ENCODE measurements at places on chromosomes 3 and 15.
A peak's percentile ranks its signal among the peaks of the same experiment; 100 is the strongest.

DNA sequence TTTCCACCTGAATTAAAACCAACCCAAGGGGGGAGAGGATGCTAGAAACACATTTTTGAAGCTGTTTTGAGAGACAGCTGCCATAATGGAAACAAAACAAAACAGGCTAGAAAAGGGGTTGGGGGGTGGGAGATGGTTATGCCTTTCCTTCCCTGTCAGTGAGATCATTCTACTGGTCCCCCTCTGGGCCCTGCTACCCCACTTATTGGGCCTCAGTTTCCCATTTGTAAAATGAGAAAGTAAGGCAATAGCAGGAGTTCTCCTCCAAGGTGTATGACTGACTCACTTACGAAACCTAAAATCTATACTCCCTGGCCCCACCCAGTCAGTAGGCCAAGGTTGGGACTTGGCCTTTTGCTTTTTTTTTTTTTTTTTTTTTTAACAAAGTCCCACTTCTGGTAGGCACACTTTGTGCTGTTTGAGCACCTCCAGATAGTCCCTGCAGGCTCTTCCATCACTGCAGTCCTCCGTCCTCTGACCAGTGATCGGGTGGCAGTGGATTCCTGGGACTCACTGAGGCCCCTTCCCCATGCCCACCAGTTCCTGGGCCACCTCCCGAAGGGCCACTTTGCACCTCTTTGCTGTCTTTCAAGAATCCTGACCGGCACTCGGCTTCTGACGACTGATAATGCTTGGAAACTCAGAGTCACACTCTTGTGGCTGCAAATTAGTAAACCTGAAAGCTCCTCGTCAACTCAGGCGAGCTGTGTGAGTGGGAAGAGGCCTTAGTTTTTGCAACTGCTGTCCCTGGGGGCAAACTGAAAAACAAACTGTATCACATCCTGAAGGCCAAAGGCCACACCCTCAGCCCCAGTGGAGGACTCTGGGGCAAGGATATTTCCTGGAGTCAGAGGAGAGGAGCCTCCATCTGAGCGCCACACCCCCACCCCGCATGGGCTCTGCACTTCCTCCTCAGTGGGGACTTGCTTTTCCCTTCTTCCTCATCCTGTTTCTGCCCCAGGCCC lies 6.7 kb upstream of the PSTPIP1 start:
- peak; percentile 78 for DNase-seq

DNA sequence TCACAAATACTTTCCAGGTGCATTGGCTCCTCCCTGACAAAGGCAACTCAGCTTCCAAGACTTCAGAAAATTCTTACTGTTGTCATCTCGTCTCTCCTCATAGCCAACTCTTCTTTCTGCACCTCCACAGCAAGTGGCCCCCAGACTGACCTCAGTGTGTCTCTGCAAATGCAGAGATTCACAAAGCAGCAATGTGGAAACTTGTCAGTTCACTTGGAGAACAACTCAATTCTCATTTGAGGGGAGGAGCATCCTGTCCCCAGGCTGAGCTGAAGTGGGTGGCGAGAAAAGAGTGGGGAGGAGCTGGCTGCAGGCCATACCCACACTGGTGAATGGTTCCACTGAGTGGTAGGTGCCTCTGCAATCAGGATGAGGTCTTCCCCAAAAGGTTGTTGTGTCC lies 248.7 kb upstream of the IL12A start:
- DNase-seq: no peak

DNA sequence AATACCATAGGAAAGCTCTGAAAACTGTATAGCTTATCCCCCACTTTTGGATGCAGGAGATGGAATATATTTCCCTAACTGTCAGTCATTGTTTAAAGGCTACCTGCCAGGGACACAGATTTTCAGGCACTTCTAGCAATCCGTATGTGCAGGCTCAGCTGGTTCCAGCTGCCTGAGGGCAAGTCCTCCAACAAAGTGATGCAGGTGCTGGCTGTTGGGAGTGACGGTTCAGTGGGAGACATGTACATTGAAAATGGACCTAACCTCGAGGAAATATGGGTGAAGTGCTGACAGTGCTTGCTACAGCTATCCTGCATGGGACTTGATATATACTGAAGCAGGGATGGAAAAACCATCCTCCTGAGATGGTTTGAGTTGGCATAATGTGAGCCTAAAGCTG lies 153.1 kb upstream of the GAP43 start:
- DNase-seq: no peak

DNA sequence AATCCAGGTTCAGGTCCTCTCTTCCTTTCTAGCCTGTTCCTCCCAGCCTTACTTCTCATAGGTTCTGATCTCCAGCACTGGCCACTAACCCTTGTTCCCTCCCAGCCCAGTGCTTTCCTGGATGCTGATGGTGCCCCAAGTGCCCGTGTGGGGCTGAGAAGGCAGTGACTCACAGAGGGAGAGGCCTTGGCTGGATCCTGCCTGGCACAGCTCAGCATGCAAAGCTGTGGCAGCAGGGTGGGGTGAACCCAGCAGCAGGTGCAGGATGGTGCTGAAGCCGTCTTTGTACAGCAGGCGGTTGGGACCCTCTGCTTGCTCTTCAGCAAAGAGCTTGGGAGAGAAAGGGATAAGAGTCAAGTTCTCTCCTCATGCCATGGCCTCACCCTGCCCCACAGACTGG lies 7.6 kb downstream of the LPCAT4 start:
- no peak for DNase-seq

DNA sequence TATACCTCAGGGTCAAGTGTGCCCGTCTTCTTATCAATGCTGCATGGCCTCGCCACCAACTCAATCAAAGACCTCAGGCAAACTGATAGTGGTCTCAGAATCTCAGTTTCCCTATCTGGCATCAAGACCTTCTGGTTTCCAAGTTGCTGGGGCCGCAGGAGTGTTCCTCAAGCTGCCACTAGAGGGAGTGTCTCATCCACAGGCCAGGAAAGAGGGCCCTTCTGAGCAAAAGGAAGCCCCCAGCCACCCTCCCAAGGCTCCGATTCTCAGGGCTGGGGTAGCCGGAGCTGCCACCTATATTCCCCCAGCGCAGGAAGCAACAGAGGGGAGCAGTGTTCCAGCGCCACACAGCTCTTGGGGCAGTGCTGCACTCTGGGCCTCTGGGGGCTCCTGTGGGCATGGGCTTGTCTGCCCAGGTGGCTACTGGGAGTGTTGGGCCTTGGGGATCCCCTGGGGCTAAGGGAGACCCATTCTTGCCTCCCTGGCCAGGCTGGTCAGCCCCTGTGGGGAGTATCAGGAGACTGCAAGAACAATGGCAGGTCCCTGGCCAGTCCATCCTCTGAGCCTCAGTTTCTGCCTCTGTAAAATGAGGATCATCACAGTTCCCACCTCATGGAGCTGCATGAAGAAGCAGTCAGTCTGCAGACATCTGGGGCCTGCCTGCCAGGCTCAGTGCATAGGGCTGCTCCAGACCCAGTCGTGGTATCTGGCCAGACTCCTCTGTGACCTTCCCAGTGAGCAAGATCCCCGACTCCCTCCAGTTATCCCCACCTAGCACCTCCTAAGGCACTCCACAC lies 23.4 kb upstream of the SEC13 start:
- no peak for DNase-seq

GRCh38 chr15:82177291-82178010 lies 85.1 kb downstream of the EFL1 start:
- DNase-seq: no peak

GRCh38 chr3:52983336-52983807 lies 62.5 kb downstream of the SFMBT1 start:
- DNase-seq: no peak

DNA sequence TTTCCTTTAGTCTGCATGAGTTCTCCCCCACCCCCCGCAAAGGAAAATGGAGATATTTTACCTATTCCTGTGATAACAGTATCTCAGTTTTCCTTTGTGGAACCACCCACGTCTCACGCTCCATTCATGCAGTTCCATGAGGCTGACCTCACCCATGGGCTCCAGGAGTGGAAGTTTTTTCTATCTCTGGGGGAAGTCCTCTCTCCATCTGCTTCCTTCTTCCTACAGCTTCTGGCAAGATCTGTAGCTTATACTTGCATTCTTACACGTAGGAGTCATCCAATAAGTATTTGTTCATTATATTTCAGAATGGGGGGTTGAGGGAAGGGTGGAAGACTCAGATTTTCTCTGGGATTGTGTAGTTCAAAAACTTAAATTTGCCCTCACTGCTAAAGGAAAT lies 5.8 kb upstream of the GLCE start:
- no peak for DNase-seq

DNA sequence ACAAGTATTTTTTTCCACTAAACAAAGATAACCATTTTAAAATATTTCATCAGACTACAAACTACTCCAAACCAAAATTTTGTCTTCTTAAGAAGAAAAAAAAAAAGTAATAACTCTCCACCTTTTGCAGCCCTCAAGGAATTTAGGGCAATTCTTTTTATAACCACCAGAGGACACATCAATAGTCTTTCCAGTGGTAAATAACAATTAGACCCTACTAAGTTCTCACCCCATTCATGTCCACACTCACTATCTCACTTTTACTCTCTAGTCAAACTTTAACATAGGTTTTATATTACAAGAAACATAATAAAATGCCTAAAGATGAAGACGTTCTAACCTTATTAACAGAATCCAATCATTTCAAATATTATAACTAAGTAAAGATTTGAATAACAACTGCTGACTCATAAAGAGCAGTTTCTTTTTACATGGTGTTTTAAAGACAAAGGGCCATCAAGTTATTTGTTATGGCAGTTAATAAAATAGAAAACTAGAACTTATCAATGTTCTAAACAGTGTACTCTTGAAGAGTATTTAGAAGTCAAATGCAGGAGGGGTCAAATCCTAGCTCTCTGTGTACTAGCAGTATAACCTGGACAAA lies 33.0 kb downstream of the CCDC39 start:
- DNase-seq: no peak

GRCh38 chr3:89622063-89622700 lies 514.8 kb downstream of the EPHA3 start:
- no peak for DNase-seq

- DNase-seq: no peak
Observed at GRCh38 chr3:12054245-12054644, 50.1 kb downstream of the SYN2 start.

DNA sequence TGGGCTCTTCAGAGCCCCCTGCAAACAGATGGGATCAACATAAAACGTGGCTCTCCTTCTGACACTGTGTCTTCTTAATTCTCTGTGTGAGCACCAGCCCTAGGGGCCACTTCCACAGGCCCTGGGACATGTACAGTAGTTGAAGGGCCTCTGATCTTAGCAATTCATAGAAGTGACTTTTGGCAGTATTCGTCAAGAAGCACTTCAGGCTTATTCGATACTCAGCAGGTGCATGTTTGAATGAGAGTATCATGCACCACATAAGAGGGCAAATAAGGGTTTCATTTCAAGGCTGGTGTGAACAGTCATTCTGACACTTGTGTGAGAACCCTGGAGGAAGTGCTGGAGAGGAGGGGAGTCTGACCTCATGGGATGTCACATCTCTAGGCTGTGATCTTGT lies 113.9 kb downstream of the GABRG3 start:
- no peak for DNase-seq

DNA sequence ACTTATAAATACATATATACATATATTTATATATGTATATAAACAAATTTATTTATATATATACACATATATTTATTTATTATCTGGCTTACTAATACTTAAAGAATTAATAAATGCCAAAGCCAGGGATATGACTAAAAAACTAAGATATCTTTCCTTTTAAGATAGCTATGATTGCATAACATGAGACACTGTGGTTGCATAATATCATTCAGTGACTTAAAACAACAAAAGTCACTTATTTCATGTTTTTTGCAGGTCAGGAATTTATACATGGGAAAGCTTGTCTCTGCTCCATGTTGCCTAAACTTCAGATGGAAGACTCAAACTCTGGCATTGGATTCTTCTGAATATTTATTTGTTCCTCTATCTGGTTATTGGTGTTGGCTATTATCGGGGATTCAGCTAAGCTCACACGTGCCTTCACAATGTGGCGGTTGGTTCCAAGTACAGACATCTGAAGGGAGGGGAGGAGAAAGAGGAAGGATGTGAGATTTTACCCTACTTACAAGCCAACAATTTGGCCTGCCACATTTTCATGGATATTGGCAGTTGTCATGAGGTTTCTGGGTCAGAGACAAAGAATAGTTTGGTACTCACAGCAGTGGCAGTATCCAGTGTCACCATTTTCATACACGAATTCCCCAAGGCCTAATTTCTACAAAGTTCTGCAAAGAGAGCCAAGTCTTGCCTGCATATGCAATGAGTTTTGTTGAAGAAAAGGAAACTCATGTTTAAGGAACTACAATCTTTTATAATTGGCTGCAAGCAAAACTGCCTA lies 381.6 kb downstream of the EPHA3 start:
- no peak for DNase-seq

- DNase-seq: no peak
Observed at GRCh38 chr3:54476891-54477290, 354.5 kb downstream of the CACNA2D3 start.

GRCh38 chr3:50122661-50123391 lies 32.3 kb upstream of the SEMA3F start:
- DNase-seq: peak; percentile 2

DNA sequence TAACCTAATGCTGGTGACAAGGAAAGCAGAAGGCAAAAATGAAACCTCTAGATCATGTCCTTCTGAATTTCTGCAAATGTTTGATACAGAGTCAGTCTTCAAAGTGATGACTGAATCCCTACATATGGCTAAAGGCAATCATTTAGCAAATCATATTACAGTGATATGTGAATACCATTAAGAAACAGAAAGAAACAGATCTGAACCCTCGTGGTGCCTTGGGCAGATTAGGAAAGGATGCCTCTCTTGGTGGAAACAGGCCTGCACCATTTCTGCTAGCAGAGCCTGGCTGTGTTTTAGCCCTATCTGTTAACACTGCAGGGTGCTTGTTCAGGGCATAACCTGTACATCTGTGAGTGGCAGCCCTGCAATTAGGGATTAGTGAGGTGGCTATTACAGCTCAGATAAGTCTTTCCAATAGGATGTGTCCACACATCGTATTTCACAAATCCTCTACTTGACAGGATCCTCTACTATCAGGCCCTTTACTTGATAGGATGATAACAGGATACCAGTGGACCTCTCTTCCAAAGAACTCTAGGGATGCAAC lies 12.1 kb downstream of the SEC22C start:
- DNase-seq: no peak

DNA sequence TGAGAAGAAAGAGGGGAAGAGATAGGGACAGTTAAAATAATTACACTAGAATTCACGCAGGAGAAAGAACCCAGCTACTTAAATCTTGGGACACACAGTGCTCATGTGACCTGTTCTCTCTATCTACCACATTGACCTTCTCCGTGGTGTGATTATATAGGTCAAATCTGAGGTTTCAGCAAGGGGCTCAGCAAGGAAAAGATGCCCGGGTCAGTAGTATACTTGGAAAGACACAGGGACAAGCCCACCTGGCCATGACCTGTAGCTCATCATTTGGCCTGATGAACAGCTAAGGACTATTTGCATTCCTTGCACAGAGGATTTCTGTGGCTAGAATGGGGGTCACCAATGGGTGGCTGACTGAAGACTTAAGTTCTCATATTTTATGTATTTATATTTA lies 71.9 kb downstream of the SSR3 start:
- DNase-seq: no peak

DNA sequence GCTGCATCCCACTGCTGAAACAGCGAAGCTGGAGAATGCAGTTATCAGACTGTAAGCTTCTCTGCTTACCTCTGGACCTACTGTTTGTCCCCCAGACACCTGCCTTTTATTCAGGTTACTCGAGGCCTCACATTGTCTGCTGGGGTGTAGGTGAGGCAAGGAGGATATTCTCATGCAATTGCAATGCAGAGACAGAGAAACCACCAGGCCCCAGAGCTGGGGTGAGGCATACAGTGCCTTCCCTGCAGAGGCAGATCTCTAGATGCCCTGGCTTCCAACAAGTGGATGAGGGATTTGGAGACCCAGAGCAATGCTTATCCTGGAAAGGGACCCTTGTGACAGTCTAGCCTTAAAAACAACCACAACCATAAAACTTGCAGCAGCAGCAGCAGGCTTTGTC lies 263.4 kb upstream of the ST8SIA2 start:
- DNase-seq: no peak
